ENCODE measurements at places on chromosomes 12 and 14. TPM values are rescaled to one million over a fixed set of nuclear protein-coding genes. Genes with fewer than 3 reads are reported as not detected.
A peak's percentile ranks its signal among the peaks of the same experiment; 100 is the strongest.

KCNMB4 gene
- total RNA-seq = 0.60 TPM

KRT75 gene
- not detected for total RNA-seq

RPL10L gene
- not detected for total RNA-seq

DNA sequence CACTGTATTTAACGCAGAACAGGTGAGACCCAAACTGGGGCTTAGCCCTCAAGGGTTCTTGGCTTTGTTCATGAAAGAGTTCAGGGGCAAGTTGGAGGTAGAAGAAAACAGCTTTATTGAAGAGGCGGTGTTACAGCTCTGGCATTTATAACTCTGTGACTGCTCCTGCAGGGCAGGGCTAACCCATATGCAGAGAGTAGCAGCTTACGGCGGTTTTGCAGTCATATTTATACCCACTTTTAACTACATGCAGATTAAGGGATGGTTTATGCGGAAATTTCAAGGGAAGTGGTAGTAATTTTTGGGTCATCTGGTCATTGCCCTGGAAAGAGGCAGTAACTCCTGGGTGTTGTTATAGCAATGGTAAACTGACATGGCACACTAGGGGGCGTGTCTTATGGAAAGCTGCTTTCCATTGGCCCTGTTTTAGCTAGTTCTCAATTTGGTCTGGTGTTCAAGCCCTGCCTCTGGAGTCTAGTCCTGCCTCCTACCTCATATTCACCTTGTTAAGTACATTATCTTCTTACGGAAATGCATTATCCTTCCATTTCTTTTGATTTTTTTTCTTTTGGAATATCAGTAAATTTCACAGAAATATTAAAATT is 1.8 kb upstream of the IAPP start:
- no peaks in the 10 kb centered on the region for H3K36me3 ChIP-seq
- DNase-seq = no peak
- H3K27ac ChIP-seq = no peak overlapping the region

GRCh38 chr14:105664691-105665090 is 138.3 kb downstream of the TMEM121 start:
- DNase-seq = no peak
- no peaks in the 10 kb centered on the region for H3K4me1 ChIP-seq
- H3K27ac ChIP-seq = no peak overlapping the region
- no peaks in the 10 kb centered on the region for H3K27me3 ChIP-seq

- H3K4me3 ChIP-seq = peak overlapping the region; percentile 91
- no peaks in the 10 kb centered on the region for H3K27me3 ChIP-seq
- H3K36me3 ChIP-seq = peaks cover 50% of the 10 kb centered on the region
- DNase-seq = peak; percentile 58
These were observed 2.0 kb upstream of the SETD1B start for GRCh38 chr12:121801595-121802484.

DNA sequence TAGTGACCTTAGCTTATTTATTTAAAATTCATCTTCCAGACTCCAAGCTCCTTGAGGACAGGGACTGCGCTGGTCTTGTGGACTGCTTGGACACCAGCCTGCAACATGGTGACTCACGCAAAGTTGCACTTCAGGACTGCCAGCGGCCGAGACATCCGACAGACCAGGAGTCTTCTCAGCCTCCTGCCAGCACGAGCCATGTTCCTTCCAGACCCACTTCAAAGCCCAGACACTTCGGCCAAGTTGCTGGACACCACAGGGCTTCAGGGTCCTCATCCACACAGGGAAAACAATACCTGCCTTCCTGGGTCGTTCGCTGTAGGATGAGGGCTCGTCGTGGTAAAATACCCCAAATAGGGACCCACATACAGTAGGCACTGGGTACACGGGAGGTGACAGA is 88.7 kb downstream of the BCL11B start:
- H3K27ac ChIP-seq = peak overlapping the region; percentile 89
- H3K4me3 ChIP-seq = no peak overlapping the region
- peaks cover 98% of the 10 kb centered on the region for H3K4me1 ChIP-seq

DNA sequence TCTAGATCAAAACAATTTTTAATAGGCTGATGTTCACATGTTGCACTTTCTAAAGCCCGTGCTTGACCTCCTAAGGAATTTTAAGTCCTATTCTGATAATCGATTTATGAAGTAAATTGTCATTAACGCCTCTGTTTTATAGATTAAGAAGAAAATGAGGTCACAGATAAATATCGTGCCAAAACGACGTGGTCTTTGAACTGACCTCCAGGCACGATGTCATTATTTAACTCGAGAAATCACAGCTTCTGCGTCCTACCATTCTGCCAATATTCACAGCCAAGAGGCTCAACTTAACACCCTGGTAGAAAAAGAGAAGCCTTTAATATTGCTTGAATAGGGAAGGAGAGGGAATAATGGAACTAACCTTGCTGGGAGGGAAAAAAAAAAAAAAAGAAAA is 888 bp upstream of the EEA1 start:
- DNase-seq = no peak
- H3K27me3 ChIP-seq = peaks cover 2% of the 10 kb centered on the region
- peak overlapping the region; percentile 84 for H3K4me3 ChIP-seq
- peaks cover 27% of the 10 kb centered on the region for H3K4me1 ChIP-seq
- peaks cover 3% of the 10 kb centered on the region for H3K36me3 ChIP-seq

C12orf54 gene
- not detected for total RNA-seq

GRCh38 chr14:63296060-63296563 is 22.6 kb downstream of the GPHB5 start:
- no peak for DNase-seq
- H3K4me3 ChIP-seq = no peak overlapping the region
- peaks cover 24% of the 10 kb centered on the region for H3K4me1 ChIP-seq
- no peaks in the 10 kb centered on the region for H3K36me3 ChIP-seq
- H3K27ac ChIP-seq = no peak overlapping the region

- no peaks in the 10 kb centered on the region for H3K27me3 ChIP-seq
- DNase-seq = no peak
- no peak overlapping the region for H3K4me3 ChIP-seq
These were observed 396.2 kb downstream of the PAWR start for GRCh38 chr12:79294590-79294989.

DNA sequence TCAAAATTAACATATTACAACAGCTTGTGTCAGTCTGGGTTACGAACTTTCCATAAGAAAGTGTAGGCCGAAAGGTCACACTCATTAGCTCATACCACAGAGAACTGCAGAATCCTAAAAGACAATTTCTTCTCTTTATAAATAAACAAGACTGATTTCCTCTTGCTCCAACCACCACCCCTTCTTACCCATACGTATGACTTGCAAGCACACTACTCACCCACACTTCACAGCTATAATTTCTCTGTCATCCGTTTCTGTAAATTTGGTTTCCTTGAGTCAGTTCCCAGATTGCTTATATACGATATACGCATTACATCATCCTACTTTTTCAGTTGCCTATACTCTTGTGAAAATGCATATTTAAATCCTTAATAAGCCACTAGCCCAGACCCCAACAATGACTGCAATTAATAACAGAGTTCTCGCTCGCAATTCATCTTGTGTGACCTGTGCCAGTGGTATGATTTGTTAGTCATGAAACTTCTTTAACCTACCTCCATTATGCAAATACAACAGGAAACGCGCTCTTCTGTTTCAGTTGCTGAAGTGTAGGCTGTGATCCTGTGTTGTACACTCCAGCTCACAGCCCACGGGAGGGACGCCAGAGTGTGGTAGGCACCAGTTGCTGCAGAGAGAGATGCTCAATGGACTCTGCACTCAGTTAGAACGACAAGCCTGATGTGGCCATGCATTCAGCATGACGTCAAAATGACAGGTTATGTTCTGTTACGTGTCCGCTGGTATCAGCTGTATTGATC is 417.6 kb downstream of the PDZRN4 start:
- H3K27me3 ChIP-seq = no peaks in the 10 kb centered on the region
- H3K27ac ChIP-seq = no peak overlapping the region
- H3K36me3 ChIP-seq = no peaks in the 10 kb centered on the region
- DNase-seq = no peak

SALL2 gene
- 2.0 TPM for total RNA-seq

DNA sequence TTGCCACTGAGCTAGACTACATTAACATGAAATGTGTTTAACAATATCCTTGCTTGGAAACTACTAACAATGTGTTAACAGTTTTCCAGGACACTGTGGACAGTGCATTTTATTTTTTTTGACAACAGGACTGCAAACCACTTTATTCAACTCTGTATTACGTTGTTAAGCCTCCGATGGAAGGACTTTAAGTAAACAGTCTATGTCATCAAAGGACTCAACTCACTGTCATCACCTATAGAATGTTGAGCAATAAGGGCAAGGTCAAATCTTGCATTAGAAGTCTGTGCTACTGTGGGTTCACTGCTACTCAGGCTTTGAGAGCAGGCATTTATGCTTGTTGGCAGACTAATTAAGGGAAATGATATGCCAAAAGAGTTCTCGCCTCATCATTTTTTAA is 483.7 kb downstream of the FLRT2 start:
- no peak for DNase-seq
- H3K4me1 ChIP-seq = no peaks in the 10 kb centered on the region
- no peak overlapping the region for H3K4me3 ChIP-seq
- no peaks in the 10 kb centered on the region for H3K27me3 ChIP-seq
- H3K36me3 ChIP-seq = no peaks in the 10 kb centered on the region
- no peak overlapping the region for H3K27ac ChIP-seq

GRCh38 chr14:45251912-45252311 is 1.1 kb downstream of the MIS18BP1 start:
- H3K27me3 ChIP-seq = no peaks in the 10 kb centered on the region
- H3K27ac ChIP-seq = peak overlapping the region; percentile 81
- H3K36me3 ChIP-seq = peaks cover 9% of the 10 kb centered on the region
- H3K4me1 ChIP-seq = peaks cover 31% of the 10 kb centered on the region

RAB15 gene
- total RNA-seq = 2.8 TPM

- peaks cover 1% of the 10 kb centered on the region for H3K4me1 ChIP-seq
- H3K27ac ChIP-seq = no peak overlapping the region
- H3K4me3 ChIP-seq = no peak overlapping the region
These were observed 49.1 kb downstream of the TMX1 start for GRCh38 chr14:51289169-51289568.

- H3K36me3 ChIP-seq = peaks cover 9% of the 10 kb centered on the region
- H3K27me3 ChIP-seq = no peaks in the 10 kb centered on the region
- H3K4me3 ChIP-seq = no peak overlapping the region
- no peak for DNase-seq
- H3K27ac ChIP-seq = no peak overlapping the region
- peaks cover 14% of the 10 kb centered on the region for H3K4me1 ChIP-seq
These were observed 13.3 kb upstream of the WDR89 start for GRCh38 chr14:63654936-63655335.

DNA sequence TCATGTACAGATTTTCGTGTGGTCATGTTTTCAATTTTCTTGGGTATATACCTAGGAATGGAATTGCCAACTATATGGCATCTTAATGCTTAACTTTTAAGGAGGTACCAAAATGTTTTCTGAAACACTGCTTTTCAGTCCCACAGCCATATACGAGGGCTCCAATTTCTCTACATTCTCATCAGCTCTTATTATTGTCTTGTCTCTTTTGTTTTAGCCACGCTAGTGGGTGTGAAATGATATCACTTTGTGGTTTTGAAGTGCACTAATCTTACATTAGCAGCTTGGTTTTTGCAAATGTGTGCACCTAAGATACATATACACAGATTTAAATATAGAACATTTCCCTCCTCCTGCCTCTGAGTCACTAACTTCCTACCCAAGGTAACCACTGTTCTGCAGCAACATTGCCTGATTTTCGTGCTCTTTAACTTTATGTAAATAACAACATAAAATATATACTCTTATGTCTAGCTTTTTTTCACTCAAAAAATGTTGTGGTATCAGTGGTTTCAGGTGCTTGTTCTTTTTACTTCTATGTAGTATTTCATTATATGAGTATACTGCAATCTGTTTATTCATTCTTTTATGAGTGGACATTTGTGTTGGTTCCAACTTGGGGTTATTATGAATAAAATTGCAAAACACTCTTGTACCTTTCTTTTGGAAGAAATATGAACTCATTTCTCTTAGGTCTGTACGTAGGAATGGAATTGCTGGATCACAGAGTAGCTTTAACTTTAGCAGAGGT is 73.1 kb downstream of the ZFP36L1 start:
- H3K4me3 ChIP-seq = no peak overlapping the region
- H3K4me1 ChIP-seq = peaks cover 32% of the 10 kb centered on the region
- DNase-seq = peak; percentile 36
- peak overlapping the region; percentile 47 for H3K27ac ChIP-seq
- H3K36me3 ChIP-seq = peaks cover 7% of the 10 kb centered on the region
- H3K27me3 ChIP-seq = peaks cover 8% of the 10 kb centered on the region

DNA sequence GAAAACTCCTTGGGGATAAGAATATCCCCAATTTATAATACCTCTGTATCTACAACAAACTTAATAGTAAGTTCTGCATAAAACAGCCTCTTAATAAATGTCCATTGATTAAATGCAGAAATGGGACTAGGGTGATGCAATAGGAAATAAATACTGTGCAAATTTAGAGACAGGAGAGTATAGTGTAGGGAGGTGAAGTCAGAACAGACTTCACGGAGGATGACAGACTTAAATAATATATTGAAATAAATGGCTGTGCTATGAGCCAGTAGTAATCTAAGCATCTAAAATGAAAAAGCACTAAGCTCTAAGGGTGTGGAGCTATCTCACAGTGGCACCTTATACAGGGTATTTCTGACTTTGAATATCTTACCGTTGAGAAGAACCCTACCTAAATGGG is 265.3 kb downstream of the GRIN2B start:
- no peak overlapping the region for H3K4me3 ChIP-seq
- DNase-seq = no peak
- no peaks in the 10 kb centered on the region for H3K27me3 ChIP-seq
- no peaks in the 10 kb centered on the region for H3K36me3 ChIP-seq
- H3K4me1 ChIP-seq = no peaks in the 10 kb centered on the region
